ENCODE measurements at places on chromosomes 6 and 20.

DNA sequence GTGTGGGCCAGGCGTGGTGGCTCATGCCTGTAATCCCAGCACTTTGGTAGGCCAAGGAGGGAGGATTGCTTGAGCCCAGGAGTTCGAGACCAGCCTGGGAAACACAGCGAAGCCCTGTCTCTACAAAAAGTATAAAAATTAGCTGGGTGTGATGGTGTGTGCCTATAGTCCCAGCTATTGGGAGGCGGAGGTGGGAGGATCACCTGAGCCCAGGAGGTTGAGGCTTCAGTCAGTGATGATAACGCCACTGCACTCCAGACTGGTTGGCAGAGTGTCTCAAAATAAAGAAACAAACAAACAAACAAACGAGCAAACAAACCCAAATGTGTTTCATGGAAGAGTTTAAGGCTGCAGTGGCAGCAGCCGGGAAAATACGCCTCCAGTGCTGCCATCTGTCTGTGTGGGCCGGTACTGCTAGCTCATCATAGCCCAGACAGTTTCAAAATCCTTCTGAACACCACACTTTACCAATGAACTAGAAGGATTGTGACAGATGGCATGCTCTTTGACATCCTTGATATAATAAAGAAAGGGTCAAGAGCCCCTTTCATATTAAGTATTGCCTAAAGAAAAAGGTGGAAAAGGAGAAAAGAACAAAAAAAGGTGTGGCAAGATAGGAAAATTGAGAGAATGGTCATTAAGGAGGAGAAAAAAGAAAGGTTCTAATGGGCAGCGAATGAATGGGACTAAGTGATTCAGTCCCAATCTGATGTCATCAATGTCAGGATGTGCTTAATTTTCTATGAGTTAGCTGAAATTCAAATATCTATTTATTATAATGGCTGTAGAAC lies 298.6 kb downstream of the SYNE1 start:
- DNase-seq, result peak; percentile 68

DNA sequence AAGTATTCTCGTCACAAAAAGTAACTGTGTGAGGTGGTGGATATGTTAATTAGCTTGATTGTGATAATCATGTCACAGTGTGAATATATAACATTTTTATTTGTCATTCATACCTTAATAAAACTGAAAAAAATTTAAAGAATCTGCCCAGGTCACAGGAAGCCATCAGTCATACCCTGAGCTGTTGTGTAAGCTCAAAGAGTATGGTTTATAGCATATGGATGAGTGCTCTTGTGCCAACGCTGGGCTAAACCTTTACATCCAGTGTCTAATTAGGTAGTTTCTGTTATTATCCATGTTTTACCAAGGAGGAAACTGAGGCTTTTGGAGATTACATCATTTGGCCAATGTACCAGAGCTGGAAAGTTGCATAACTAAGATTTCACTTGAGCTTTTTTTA lies 11.4 kb downstream of the PKIG start:
- DNase-seq, result no peak

DNA sequence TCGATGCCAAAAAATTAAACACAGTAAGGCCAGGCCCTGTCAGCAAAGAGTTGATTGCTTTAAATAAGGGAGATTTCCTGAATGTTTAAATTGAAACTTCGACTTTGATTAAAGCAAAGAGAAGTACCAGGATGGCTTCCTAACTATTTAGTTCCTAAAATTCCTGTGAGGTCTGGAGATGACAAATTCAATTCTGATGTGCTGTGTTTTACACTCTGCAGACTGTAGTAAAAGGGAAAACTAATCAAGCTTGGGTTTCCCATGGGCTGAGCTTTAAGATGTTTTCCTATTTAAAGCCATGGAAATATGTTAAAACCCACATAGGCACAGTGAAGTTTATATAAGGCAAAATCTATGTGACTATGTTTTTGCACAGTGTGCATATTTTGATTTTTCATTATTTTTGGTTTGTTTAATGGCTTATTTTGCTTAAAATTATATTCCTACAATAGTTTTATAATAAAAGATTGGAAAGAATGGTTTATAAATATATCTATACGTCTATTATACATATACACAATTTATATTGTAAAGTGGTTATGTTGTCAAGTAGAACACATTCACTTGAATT lies 198.5 kb upstream of the EYA4 start:
- DNase-seq, result no peak

DNA sequence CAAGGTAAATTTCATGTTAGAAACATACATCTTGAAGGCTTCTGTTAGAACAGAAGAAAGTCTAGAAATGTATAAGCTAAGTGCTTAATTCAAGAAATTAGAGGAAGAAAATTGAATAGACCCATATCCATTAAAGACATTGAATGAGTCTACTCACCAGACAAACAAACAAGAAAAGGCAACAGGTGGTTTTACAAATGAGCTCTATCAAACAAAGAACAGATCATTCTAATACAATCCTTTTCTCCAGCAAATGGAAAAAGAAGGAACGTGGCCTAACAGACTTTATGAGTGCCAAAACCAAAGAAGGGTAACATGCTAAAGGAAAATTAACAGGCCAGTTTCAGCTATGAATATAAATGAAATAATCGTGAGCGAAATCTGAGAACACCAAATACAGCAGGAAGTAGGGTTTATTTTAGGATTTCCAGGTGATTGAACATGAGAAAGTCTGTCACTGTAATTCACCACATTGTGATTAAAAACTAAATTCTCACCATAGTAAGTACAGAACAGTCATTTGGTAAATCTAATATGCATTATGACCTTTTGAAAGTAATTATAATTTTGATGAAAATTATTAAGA lies 22.6 kb downstream of the MTHFD1L start:
- no peak for DNase-seq

DNA sequence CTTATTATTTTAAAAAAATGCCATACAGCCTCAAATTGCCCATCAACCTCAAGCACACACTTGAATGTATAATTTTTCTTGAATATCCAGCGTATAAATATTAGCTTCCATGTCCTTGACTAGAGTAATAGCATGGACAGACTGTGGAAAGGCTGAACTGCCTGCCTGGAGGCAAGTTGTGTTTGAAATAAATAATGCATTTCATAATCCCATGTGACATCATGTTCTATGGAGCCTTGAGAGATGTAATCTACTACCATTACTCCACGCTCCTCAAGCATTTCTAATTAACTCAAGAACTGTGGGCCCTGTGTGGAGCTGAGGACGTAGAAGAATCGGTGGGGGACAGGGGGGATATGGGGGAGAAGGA lies 94.2 kb downstream of the CDS2 start:
- DNase-seq, result no peak

DNA sequence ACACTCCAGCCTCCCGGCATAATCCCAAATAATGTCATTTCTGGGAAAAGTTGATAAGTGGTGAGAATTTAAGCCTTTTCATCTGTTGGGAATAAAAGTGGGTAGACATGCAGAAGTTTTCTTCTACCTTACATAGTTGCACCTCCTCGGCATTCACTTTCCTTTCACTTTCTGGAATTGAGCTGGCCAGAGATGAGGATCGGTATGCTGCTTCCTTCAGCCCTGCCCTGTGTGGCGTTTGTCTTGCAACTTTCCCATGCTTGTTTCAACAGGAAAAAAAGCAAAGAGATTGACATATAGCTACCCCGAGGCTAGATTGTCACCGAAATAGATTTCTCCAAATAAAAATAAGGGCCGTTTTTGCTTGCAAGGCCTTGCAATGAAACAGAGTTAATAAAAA lies 65.8 kb upstream of the JAG1 start:
- DNase-seq, result peak; percentile 41

GRCh38 chr6:147639279-147639678 lies 130.8 kb downstream of the SAMD5 start:
- DNase-seq, result no peak

GRCh38 chr6:43325876-43326275 lies 17.2 kb upstream of the CRIP3 start:
- DNase-seq, result no peak

DNA sequence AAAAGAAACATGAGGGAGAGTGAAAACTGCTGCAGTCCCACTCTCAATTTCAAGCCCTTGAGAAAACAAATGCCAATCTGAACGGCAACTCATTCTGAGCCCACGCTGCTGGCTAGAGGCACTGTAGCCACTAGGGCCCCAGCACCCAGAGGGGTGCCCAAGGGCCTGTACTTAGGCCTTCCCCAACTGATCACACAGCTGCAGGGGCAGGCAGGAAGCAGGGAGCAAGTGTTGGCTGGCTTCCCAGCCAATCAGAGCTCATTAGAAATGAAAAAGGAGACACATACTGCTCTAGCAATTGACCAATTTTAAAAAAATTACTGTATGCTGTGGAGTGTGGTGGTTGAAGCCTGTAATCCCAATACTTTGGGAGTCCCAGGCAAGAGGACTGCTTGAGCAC lies 3.7 kb upstream of the BEND3 start:
- no peak for DNase-seq

- DNase-seq, result no peak
Observed at GRCh38 chr6:132933090-132933489, 118.7 kb downstream of the RPS12 start.

DNA sequence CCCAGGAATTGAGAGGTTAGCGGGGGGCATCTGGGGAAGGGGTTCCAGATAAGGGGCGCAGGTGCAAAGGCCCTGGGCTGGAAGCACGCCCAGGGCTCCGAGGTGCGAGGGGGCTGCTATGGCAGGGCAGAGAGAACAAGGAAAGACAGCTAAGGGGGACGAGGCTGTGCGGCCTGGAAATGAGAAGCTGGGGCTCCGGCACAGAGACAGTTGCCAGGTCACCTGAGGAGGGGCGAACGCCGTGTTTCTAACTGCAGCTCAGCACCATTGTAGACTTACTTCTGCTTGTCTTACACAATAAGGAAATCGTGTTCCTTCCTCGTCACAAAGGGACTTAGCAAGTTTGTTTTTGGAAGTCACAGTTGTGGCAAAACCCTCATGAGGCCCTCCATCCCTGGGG lies 68.9 kb upstream of the TBXT start:
- DNase-seq, result no peak

GRCh38 chr6:88161940-88162339 lies 4.2 kb downstream of the CNR1 start:
- DNase-seq, result no peak

DNA sequence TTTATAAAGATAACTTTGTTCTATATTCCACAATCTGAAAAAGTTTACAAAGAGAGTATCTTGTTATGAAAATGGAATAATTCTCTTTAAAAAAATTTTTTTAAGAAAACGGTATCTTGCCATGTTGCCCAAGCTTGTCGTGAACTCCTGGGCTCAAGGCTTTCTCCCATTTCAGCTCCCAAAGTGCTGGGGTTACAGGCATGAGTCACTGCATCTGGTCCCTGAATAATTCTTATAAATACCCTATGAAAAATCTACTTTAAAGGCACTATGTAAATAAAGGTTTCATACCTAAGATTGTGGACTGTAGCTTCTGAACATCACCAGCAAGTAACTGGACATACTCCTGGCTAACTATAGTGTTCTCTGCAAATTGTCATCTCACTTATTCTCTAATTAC lies 60.3 kb downstream of the SAMD3 start:
- no peak for DNase-seq

DNA sequence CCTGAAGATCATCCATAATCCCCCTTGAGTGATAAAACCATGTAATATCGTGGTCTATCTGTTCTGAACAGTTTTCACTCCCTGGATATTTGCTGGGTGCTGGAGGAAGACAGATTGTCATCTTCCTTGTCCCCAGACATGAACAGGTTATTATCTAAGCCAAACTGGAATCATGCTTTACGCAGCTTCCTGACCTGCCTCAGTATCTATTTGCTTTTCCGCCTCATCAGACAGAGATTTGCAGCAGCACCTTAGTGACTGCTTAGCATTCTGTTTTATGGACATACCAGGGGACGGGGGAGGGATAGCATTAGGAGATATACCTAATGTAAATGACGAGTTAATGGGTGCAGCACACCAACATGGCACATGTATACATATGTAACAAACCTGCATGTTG lies 124.6 kb downstream of the SLC23A2 start:
- DNase-seq, result no peak

DNA sequence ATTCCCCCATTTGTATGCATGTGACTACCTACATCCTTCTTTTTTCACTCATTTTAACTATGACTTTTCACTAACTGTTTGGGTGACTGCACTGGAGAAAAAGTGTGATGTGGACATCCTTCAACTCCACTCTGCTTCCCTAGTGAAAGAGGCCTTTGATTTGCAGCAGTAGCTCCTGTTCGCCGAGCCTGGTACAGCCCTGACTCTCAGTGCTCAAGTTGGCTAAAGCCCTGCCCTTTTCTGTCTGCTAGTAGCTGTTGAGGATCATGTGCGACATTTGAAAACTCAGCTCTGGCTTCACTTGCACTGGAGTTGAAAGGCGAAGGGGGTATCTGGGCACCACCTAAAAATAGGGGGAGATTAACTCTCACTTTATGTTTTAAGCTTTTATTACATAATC lies 42.1 kb downstream of the DAAM2 start:
- DNase-seq, result no peak

DNA sequence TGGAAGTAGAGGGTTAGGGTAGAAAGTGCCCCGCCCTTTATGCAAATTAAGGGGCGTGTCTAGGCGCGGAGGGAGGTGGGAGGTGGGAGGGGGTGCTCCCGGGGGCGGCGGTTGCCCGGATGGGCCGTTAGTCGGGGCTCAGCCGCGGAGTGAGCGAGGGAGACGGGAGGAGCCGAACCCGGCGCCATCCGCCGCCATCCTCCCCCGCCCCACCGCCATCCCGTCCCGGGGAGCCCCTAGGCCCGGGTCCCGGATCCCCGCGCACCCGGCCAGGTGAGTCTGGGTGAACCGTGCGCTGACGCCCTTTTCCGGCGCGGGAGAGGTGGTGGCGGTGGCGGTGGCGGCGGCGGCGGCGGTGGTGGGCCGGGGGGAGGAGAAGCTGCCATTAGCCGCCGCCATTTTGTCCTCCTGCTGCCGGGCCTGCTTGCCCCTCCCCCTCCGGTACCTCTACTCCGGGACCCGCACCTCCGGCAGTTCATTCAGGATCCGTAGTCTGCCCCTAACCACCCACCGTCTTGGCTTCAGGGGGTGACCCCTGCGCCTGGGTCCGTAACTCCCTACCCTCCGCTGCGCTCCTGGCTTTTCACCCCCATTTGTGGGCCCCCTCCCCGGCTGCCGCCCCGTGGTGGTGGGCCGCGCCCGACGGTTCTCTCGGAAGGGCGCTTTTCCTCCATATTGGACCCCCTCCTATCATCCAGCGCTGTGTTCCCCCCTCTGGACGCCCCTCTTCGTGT lies at the start of gene PRRC2A:
Gene PRRC2A (plus strand): TSS at position 130 of the 734 bp plus-strand sequence. CDS start 2,075 bp downstream, outside the sequence.
- DNase-seq, result peak; percentile 90

DNA sequence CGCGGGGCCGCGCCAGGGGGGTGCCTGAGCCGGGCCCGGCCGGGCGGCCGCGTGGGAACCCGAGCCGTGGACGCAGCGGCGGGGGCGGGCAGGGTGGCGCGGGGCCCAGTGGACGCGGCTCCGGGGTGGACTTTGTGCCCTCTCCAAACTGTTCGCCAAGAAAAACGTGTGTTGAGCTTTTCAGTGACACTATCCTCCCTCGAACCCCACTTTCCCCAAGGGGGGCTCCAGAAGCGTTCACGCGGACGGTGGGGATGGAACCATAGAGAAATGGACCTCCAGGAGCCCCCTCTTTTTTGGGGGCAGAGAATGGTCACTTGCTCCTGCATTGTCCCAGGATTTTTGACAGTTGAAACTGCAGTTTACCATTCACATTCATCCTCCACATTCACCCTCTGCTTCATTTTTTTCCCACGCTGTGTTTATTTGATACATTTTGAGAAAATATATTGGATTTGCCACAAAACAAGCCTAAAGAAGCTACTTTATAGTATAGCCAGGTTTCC lies 2.9 kb upstream of the HIVEP1 start:
- DNase-seq, result no peak
